ENCODE measurements at places on chromosomes 2 and 18.

- no peak for DNase-seq
These were observed 398.2 kb downstream of the ADCYAP1 start for GRCh38 chr18:1302861-1303260.

DNA sequence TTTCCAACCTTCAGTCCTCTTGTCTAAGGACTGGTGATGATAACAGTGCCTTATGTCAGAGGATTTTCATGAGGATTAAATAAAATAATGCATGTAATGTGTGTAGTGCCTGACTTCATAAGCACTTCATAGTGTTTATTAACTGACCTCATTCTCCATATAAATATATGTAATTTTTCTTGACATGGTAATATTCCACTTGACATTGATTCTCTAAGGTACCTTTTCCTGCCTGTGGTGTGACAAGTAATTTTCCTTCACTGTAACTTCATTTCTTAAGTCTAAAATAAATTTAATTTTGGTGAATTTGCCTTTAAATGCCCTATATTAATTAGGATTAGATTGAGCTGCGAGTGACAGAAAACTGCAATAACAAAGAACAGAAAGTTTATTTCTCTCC, 27.3 kb downstream of the SLC20A1 start:
- no peak for DNase-seq

DNA sequence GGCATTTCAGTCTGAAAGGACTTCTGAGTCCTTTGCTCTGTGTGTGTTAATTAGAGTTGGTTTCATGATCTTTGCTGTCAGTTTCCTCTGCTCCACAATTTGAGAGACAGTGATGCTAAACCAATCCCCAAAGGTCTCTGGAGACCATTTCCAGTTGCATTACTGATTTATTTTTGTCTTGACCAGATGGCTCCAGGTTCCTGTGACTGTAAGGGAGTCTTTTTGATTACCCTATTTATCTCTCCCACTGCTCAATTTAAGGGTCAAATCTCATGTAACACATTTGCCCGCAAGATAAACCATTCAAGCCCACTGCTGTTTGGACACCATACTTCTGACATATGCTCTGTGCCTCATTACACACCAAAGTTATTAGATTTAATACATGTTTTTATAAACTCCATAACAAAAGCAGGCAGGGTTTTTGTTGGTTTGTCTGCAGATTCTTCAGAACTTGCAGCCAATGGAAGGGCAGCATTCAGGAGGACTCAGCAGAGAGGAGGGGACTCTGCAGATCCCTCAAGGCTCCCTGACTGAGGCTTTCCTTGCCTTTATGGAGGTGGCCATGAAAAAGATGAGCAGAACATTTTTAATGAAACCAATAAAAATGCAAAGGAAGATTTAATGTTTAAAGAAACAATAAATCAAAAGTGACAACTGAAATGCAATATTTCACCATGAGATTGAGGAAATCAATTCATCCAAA, 889.3 kb upstream of the CELF4 start:
- no peak for DNase-seq

DNA sequence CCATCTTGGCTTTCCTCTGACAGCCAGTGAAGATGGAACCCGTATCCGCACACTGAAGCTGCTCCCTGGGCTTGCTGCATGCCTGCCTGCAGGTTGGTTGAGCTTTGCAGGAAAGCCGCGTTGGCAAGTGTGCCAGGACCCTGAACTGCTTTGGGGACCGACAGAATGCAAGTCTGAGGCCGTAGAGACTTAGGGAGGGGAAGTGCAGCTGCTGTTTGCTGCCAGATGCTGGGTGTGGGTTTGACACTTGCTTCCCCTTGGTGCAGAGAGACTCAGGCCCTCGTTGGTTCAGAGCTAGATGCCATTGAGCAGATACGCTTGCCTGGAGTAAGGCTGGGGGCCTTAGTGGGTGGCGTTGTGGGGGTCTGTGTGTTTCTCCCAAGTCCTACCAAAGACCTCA, 13.1 kb upstream of the PHLPP1 start:
- DNase-seq = no peak

DNA sequence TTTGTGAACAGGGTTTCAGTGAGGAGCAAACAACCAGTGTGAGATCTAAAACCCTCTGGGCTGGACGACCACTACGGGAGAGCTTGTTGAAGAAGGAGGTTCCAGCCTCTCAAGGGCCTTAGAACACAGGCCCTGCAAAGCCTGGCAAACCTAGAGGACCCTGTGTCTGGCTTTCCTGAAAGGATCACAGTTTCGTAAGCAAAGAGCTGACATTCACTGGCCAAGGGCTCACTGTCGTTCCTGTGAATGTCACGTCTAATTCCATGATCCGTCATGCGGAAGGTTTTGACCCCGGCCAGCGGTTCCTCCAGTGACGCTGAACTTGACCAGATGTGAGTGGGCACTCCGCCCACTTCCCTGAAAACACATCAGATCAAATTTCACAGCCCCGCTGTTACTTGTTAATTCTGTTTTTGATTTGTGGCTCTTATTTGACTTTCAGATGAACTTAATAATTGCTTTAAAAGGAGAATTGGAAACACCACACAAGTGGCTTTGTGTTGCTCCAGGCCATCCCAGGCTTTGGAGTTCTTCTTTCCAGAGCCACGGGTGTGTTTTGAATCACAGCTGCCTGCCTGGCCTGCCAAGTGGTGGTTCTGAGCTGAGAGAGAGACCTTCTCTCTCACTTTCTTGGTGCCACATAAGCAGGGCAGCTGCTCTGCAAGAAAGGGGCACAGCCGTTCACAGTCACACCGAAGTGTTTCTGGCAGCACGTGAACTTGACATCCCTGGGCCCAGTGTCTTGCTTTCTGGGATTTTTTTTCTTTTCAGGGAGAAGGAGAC, 308.4 kb downstream of the NDUFA10 start:
- DNase-seq = no peak

All from NCI-H1930 (cell line).